T-helper 2 cell (primary cell): ENCODE measurements at places on chromosomes 16 and 17.

- no peak for DNase-seq
Measured at GRCh38 chr16:6646891-6647290, 685.8 kb upstream of the RBFOX1 start.

GRCh38 chr17:72514891-72515290 lies 394.1 kb downstream of the SOX9 start:
- no peak for DNase-seq

GRCh38 chr17:80927791-80928216 lies 63.8 kb upstream of the CHMP6 start:
- DNase-seq, result no peak

DNA sequence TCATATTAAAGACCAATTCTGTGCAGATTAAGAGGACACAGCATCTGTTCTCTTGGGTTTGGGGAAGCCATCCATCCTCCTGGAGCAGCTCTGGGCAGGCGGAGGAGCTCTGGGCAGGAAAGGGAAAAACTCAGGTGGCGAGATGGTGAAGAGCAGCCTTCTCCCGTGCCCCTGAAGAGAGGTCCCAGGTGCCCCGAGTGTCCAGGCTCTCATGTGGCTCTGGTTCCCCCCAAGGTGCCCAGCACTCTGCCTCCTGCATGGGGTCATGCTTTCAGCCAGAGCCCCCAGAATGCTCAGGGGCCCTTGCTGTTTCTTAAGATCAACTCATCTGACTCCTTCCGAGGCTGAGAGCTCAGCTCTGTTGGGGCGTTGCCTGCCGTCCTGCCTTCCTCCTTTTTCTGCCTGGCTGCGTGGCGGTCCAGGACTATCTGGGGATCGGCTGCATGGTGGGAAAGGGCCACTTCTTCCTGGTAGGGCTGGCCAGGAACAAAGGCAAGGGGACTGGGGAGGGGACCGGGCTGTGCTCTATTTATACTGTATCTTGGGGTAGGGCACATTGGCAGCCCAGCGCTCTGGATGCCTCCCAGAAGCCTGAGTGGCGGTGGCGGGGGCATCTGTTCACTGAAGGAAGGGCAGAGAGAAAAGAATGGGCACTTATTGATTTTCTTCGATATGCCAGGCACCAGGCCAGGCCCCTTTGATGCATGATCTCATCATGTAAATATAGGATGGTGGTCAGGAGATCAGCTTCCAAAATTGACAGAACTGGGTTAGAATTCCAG lies 103.2 kb upstream of the SDK2 start:
- DNase-seq, result no peak

- no peak for DNase-seq
Measured at GRCh38 chr16:51166091-51166490, 15.0 kb upstream of the SALL1 start.

GRCh38 chr16:50066482-50067289 lies 916 bp downstream of the HEATR3 start:
- DNase-seq, result no peak

DNA sequence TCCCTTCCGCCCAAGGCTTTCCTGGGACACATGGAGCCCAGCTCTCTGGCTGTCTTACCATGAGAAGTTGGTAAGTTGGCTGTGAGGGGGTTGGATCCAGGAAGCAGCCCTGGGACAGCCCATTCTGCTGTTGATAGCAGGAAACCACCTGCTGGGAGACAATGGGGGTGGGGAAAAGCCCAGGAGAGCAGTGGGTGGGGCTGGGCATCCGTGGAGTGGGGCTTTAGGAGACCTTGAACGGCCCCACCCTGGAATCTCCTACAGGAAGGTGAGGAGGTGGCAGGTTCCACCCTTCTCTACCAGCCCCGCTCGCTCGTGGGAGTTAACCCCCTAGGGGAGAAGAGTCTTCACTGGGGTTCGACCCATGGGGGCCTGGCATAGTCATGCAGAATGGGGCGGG lies 5.8 kb downstream of the TMEM92 start:
- DNase-seq, result no peak

DNA sequence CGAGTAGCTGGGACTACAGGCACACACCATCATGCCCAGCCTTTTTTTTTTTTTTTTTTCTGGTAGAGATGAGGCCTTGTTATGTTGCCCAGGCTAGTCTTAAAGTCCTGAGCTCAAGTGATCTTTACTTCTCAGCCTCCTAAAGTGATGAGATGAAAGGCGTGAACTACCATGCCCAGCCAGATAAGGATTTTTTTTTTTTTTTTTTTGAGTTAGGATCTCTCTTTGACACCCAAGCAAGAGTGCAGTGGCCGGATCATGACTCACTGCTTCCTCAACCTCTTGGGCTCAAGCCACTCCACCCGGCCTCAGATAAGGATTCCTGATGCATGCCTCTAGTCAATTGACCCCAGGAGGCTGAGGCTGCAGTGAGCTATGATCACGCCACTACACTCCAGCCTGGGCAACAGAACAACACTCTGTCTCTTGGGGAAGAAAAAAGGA lies 11.2 kb upstream of the PLEKHG4 start:
- DNase-seq, result no peak

- DNase-seq, result no peak
Measured at GRCh38 chr16:2276368-2277195, 8.7 kb upstream of the RNPS1 start.
